ENCODE measurements at places on chromosomes 1 and 21.

GRCh38 chr1:170967042-170967910, 31.9 kb downstream of the MROH9 start:
- peak; percentile 52 for DNase-seq

DNA sequence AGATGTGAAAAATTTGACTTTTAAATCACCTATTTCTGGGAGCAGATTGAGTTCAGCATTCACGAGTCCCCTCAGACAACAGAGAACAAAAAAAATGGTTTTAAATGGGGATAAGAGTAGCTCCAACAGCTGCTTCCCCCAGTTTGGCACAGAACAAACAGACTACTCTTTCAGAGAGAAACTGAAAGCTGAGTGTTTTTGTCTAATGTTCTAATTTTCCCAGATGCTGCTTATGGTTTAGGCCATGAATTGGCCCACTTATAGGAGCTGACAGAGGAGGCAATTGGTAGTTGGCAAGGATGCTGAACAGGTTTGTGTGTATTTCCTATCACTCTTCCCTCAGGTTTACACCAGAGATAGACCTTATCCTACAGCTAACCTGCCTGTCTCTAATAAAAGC, 1637.4 kb upstream of the PRMT6 start:
- no peak for DNase-seq

GRCh38 chr1:91940496-91940895, 8.7 kb upstream of the BRDT start:
- DNase-seq, result no peak

GRCh38 chr1:96519851-96520578, 201.6 kb upstream of the PTBP2 start:
- DNase-seq, result no peak

DNA sequence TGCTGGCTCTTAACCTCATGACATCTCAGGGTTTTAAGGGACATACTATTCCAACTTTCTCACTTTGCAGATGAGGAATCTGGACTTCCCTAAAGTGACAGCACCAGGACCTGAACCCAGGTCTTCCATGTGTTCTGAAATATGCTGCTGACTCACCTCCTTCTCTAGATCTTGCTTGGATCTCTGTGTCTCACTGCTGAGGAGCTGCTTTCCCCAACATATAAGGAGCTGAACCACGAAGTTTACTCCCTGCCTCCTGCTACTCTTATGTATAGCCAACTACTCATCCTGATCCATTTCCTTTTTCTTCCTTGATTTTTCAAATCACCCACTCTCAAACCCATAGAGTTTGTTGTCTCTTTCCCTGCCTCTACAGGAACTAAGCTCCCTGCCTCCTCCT, 38.2 kb downstream of the ALG14 start:
- no peak for DNase-seq

DNA sequence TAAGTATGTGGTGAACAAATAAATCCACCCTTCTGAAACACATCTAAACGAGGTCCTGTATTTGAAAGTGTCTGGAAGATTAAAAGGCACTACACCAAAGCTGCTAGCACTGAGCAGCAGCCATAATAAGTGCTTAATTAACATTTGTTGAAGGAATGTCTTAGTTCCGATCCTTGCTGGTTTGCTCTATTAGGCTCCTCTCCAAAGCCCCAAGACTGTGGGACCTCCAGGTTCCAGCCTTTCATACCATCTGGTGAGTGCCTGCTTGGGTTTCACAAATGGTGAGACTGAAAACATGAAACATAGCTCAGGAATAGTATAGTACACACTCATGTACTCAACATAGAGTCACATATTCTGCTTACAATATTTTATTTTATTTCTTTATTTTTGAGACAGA, 640 bp upstream of the CYP2J2 start:
- DNase-seq, result no peak

Measured in D341Med (cell line).